ENCODE measurements at places on chromosomes 5 and 9.

DNA sequence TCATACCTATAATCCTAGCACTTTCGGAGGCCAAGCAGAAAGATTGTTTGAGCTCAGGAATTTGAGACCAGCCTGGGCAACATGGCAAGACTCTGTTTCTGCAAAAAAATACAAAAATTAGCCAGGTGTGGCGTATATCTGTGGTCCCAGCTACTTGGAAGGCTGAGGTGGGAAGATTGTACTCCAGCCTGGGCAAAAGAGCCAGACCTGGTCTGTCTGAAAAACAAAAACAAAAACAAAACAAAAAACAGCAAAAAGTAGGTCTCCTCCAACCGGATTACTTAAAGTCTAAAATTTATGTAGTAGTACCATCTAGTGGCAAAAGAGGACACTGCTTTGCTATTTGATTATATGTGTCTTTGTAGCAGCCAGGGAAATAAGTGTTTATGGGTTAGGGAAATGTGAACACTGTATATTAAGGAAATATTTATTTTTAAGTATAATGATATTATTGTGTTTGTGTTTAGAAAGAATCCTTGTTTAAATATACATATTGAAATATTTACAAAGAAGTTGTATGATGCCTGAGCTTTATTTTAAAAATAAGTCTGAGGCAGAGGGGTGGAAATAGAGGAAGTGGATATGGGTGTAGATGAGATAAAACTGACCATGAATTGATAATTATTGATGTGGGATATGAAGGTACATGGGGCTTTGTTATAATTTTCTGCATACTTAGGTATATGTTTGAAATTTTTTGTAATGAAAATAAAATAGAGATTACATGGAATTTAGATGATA lies 20.0 kb downstream of the APC start:
- no peak for DNase-seq

- DNase-seq, result no peak
Observed at GRCh38 chr5:61409568-61409967, 77.5 kb downstream of the ZSWIM6 start.

DNA sequence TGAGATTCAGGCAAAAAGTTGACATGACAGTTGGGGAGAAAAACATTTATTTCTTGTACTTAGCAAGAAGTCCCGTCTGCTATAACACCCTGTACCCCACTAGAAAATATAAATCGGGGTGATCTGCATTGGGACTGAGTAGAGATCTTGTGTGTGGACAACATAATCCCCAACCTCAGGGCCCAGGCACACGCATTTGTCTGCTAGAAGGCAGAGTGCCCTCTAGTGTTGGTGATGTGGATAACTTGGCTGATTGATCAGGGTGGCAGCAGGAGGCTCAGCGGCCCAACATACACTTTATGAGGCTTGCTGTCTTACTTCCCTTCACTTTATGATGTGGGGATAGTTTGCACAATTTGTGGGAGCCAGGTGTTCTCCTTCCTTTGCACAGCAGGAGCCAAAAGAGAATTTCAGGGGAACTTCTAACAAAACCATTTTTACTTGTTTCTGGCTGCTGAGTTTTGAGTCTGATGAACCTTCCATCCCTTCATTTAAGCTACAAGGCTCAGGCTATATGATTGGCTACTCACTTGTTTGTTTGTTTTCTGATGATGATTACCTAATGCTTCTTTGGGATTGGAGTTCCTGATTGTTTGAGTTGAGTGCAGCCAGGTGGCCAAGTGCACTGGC lies 263.2 kb downstream of the DMAC1 start:
- DNase-seq, result peak; percentile 35

GRCh38 chr5:60177596-60177995 lies 284.1 kb upstream of the PDE4D start:
- DNase-seq, result no peak

GRCh38 chr5:60883229-60883628 lies 39.2 kb upstream of the ELOVL7 start:
- no peak for DNase-seq

GRCh38 chr5:128665747-128666355 lies 127.8 kb upstream of the FBN2 start:
- no peak for DNase-seq

- no peak for DNase-seq
Observed at GRCh38 chr5:175159956-175160355, 284.0 kb downstream of the DRD1 start.

- no peak for DNase-seq
Observed at GRCh38 chr5:14967166-14967565, 95.6 kb upstream of the ANKH start.

DNA sequence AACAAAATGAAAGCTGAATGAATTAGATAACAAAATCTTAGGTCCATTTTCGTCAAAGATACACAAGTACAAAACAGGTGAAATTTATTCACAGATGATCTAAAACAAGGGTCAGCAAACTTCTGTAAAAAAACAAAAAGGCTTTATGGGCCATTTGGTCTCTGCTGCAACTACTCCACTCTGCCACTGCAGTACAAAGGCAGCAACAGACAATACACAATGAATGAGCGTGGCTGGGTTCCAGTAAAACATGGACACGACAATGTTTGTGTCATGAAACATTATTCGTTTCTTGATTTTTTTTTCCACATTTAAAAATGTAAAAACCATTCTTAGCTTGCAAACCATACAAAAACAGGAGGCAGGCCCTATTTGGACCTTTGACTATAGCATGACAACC lies 71.9 kb downstream of the ECPAS start:
- DNase-seq, result no peak

DNA sequence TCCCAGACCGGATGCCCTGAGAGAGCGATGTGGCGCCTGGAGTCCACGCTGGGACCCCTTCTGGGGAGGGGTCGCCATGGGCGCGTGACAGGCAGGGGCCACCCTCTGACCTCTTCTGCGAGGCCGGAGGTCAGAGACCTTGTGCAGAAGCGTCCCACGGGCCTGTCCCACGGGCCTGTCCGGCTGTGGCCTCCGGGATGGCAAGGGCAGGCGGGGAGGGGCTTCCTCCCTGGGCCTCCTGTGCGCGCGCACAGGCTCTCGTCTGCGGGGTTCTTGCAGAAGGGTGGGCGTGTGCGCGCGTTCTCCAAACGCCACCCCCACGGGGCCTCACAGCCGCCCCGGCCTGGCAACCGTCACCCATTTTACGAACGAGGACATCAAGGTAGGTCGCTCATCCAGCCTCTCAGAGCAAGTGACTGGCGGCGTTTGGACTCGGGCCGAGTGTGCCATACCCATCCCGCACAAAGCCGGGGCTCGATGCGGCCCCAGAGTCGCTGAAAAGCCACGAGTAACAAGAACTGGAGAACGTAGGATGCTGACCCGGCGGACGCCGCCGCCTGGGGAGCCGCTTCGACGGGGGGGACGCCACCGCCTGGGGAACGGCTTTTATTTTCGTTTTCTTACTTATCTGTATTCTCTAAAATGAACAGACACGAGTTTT lies 897 bp downstream of the AHRR start:
- no peak for DNase-seq

GRCh38 chr5:66742083-66742895 lies 146.1 kb downstream of the MAST4 start:
- DNase-seq, result no peak

DNA sequence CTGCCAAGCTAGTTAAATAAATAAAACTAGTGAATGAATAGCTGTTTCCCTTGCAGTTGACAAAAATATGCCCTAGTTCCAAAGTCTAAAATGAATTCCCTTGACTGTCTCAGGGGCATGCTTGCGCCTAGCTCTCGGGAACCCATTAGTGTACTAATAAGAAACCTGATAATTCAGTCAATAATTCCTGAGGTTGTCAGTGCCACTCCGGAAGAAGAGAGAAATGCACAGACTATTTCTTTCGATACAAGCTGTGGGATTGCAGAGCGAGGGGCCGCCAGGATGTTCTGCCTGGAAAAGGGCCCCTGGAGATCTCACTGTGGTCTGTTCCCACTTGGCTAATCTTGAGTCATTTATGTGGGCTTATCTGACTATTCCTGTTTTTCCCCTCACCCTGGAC lies 56.4 kb upstream of the LARP1 start:
- DNase-seq, result no peak

DNA sequence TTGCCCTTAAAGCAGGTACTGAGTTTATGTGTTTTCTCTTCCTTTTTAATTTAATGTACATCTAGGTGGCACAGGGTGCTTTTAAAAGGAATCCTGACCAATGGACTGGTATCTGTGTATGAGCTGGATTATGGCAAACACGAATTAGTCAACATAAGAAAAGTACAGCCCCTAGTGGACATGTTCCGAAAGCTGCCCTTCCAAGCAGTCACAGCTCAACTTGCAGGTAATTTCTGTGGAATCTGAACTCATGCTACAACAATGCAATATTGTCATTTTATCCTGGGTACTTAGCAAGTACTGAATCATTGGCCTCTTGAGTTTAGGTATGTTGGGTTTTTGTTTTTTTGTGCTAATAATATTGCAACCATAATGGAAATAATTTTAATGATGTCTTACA lies 14.4 kb upstream of the TMOD1 start:
- DNase-seq, result no peak

DNA sequence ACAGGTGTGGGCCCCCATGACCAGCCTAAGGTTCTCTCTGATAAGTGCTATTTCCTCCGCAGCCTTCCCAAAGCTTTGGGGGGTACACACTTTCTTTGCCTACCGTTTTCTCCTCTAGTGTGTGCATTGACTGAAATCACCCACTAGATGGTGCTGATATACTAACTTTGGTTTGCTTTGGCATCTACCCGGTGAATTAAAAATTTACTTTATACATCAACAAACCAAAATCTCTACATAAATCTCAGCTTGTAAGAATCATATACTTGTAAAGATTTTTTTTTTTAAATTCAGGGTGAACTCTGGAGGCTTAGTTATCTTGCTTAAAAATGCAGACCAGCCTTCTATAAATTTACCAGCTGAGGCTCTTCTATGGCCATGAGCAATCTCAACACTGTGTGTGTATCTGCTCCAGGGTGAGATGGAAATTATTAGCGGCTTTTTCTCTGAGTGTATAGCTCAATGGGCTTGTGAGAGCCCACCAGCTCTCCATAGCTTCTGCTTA lies 475.7 kb upstream of the TNC start:
- DNase-seq, result no peak

DNA sequence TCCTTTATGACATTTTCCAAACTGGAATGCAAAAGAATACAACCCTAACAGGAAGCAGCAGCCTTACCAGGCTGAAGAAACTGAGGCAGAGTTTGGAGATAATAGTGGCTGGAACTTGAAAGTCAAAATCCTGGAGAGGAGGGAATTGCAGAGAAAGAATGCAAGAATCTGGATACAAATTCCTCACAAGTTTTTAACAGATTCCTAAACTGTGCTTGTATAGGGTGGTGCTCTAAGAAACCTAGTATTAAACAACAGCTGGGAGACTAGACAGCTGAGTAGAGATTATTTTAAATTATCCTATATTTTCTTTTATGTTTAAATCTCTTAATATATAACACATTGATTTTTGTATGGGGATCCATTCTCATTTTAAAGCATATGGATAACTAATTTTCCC lies 30.7 kb downstream of the INVS start:
- DNase-seq, result no peak

- no peak for DNase-seq
Observed at GRCh38 chr9:74205056-74205455, 292.1 kb upstream of the RORB start.

DNA sequence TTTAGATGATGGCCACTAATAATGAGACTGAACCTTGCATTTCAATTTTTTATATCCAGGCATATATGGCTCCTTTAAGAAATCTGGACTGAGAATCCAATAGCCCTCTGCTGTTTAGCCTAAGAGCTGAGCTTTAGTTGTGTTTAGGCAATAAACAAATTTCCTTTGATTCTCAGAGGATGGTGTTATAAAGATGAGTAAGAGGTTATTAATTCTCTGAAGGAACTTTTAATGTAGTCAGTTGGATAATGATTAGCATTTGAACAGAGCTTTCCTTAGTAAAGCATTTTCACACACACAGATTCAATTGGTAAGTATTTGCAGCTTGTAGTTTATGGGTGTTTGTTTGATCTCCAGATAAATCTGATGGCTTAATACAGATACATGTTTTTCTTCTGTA lies 149.6 kb downstream of the PRR16 start:
- DNase-seq, result no peak

DNA sequence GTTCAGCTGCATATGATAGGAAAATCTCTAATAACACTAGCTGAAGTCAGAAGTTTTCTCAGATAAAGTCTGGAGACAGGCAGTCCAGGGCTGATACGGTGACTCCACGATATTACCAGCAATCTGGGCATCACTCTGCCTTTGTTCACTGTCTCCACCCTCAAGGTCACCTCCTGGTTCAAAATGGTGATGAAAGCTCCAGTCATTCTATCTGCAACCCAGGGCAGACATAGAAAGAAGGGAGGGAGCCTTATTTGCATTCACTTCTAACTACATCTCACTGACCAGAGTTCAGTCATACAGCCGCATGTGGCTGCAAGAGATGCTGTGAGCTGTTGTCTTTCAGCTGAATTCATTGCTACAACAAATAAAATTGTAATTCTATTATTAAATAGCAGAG lies 22.4 kb upstream of the GPR151 start:
- DNase-seq, result no peak

GRCh38 chr5:74693191-74693590 lies 8.2 kb downstream of the HEXB start:
- DNase-seq, result no peak

DNA sequence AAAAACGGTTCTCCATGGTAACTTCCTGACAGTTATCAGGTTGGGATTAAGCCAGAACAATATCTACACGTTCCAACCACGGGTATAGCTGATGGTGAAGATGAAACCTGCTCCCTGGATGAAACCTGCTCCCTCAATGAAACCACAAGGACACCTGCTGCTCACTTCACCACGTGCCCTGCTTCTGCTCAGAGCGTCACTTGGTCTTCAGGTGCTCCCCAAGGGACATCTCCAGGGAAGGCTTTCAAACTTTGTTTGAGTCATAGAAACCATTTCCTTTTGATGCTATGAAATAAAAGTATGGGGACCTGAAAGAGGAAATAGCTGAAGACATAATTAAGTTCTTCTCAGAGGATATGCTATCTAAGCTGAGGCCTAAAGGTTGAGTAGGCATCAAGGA lies 242.4 kb downstream of the MED10 start:
- no peak for DNase-seq

GRCh38 chr5:153755913-153756500 lies 265.5 kb downstream of the GRIA1 start:
- no peak for DNase-seq

- no peak for DNase-seq
Observed at GRCh38 chr9:123099042-123099441, 65.6 kb downstream of the GPR21 start.

- no peak for DNase-seq
Observed at GRCh38 chr5:69261034-69261433, 26.3 kb downstream of the CDK7 start.

- DNase-seq, result no peak
Observed at GRCh38 chr5:144958002-144958401, 787.3 kb downstream of the KCTD16 start.

GRCh38 chr9:87381746-87382145 lies 115.9 kb upstream of the DAPK1 start:
- DNase-seq, result no peak

DNA sequence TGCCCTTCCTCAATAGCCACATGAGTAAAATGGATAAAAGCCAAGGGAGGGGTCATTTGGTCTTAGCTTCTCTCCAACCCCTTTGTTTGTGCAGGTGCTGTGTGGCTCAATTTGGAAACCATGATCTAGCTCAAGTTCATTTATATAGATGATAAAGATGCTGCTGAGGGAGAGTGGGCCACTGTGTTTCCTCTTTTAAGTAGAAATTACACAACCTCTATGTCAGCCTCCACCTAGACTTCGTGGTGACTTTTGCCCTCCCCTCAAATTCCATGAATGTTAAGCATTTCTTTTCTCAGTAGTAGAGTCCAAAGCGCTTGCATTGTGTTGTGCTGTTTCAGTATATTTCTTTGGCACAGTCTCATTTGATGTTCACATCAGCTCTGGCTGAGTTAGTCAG lies 241.4 kb downstream of the ARHGAP26 start:
- no peak for DNase-seq

GRCh38 chr5:78908173-78909061 lies 76.7 kb downstream of the ARSB start:
- no peak for DNase-seq

All from T-helper 2 cell treated with Interferon-gamma antibody and Interleukin-4, amounts not matched to agents 5 μg/mL and 100 μg/mL, for 36 hours (primary cell).